ENCODE measurements at places on chromosomes 3 and 15.

DNA sequence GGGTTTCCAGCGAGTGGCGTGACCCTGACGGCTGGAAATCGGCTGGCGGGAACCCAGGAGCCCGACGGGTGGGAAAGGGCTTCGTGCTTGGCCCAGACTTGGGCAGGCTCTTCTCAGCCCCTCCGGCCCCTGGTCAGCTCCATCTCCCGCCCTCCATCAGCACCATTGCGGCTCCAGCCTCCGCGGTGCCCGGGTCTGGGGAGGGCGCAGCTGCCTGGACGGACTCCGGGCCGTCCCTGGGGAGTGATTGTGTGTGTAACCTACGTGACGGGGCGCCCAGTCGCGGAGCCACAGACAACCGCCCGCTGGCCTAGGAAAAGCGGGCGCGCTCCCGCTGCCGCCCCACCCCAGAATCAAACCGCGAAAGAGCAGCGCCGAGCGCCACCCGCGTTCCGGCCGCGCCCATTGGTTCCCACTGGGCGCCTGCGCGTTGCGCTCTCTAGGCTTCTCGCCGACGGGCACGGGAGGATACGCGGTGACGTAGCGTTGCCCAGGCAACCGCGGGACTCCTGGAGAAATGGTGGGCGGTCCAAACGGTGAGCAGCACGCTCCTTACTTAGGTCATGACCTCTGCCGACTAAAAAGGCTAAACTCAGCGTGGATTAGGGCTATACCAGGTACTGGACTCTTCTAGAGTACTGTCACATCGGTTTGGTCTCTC, at the start of gene CFAP20DC:
CFAP20DC (minus strand) TSS at position 355 of the 661 bp plus-strand sequence. CDS start 394 bp downstream, outside the sequence.
- peak; percentile 89 for DNase-seq

DNA sequence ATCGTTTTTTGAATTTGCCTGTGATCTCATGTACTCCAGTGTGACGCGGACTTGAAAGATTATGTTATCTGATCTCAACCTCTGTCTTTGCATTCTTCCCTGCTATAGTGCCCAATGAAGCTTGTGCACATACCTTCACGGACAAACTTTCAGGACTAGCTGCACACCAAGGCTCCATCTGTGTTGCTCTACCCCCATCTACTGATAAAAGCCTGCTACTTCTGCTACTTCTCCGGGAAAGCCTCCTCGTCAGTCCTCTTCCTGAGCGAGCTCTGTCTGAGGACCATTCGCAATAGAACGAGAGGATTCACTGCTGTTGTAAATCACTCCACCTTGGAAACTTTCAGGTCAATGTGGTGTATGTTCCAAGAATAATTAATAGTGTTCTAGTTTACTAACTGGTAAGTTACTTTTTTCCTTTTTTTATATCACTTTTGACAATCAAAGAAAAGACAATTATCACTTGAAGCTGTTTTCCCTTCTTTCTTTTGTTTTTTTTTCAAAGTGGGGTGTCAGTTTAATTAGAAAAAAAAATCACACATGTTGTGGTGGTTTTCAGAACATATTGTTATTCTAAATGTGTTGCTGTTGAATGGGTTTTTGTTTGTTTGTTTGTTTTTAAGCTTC, 217.6 kb downstream of the ARRDC4 start:
- peak; percentile 41 for DNase-seq

DNA sequence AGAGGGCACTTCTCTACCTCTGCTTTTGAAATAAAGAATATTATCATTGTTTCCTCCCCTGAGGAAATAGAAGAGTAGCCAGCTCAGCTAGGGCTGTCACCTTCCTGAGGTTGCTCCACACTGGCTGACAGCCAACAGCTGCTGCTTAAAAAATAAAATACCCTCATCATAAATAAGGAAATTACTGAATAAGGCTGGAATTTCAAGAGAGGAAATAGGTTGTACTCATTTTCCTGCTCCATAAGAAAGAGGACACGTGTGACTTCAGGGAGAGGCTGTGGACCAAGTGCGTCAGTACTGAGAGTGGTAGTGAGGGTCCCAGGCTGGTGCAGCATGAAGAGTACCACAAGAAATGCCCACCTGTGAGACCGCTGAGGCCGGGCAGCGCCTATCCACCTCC, 8.1 kb upstream of the C2CD4B start:
- DNase-seq, result no peak

DNA sequence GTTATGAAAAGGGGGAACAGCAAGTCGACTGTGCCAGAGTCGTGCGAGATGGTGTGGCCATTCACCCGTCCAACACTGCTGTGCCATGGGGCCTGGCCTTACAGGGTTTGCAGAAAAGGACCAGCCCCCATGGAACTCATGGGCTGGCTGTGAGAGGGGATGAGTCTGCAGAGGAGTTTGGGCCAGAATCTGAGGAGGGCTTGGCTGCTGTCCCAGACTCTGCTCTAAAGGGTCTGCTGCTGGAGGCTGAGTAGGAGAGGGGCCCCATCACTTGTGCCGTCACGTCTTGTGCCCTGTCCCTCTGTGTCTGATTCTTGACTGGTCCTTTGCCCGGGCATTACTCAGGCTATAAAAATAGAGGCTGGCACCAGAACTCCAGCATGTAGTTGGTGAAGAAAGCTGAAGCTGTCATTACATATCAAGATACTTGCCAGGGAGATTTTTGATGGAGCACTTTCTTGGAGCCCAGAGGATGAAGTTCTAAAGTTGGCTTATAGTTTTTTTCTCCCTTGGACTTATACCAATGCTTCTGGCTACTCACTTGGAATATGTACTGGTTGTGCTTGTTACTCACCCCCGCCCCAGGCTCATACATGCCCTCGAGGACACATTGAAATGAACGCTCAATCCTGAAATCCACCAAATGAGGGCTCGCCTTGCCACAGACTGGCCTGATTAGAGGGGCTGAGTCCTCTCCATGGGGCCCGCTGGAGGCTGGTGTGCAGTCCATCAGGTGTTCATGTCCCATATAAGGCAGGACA, 10.2 kb downstream of the PXYLP1 start:
- no peak for DNase-seq

DNA sequence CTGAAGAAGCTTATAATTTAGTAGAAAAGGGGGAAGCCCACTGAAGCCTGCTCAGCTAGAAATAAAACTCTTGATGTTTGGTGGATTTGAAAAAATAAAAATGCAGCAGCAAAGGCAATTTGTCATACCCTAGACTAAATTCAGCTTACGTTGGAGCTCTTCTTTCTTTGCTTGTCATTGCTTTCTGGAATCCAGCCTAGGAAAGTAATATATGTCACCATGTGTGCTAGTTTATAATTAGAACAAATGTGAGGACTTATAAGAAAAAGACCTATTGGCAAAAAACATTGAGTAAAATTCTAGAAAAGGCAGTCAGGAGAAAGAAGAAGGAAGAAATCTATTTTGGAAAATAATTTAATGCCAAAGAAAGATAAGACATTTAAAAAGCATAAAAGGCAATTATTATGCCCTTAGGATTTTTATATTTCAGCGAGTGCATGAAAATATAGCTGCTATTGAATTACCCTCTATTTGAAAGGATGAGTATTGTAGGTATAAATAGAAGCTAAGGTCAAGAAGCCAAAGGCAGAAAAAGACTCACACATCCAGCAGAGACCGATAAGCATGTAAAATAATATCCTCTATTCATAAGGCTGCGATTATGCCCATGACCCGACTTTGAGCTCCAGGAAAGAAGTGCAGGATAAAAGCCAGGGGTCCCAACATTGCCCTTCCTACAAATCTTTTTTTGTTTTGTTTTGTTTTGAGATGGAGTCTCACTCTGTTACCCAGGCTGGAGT, 10.6 kb upstream of the BTBD1 start:
- no peak for DNase-seq

GRCh38 chr3:104510131-104510849, 856.4 kb upstream of the ALCAM start:
- DNase-seq, result peak; percentile 25

GRCh38 chr3:131975047-131975446, 59.8 kb downstream of the CPNE4 start:
- DNase-seq, result peak; percentile 22

GRCh38 chr15:71400294-71400693, 285.0 kb downstream of the THSD4 start:
- no peak for DNase-seq

DNA sequence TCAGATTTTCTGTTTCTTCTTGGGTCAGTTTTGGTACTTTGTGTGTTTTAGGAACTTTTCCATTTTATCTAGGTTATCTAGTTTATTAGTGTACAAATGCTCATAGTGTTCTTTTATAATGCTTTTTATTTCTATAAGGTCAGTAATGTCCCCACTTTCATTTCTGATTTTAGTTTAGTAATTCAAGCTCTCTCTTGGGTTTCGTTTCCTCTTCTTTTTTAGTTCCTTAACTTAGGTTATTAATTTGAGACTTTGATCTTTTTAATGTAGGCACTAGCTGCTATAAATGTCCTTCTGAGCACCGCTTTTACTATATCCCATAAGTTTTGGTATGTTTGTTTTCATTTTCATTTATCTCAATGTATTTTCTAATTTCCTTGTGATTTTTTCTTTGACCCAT, 27.0 kb upstream of the CD200R1L start:
- DNase-seq, result no peak

- DNase-seq, result no peak
Measured at GRCh38 chr3:115160295-115160694, 13.2 kb upstream of the ZBTB20 start.

DNA sequence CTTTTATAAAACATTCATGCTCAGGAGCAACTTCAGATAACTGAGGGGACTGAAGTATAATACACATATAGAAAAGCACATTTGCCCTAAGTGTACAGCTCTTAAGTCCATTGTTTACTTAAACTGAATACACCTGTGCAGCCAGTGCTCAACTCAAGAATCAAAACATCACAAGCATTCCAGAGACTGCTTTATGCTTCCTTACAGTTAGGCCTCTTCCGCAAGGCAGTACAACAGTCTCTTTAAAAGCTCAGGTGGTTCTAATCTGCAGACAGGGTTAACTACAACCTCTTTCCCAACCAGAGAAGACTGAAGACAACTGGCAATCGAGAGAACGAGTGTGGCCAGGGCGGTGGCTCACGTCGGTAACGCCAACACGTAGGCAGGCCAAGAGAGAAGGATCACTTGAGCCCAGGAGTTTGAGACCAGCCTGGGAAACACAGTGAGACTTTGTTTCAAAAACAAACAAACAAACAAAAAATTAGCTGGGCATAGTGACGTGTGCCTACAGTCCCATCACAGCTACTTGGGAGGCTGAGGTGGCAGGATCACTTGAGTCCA, 16.9 kb downstream of the MCCC1 start:
- no peak for DNase-seq

DNA sequence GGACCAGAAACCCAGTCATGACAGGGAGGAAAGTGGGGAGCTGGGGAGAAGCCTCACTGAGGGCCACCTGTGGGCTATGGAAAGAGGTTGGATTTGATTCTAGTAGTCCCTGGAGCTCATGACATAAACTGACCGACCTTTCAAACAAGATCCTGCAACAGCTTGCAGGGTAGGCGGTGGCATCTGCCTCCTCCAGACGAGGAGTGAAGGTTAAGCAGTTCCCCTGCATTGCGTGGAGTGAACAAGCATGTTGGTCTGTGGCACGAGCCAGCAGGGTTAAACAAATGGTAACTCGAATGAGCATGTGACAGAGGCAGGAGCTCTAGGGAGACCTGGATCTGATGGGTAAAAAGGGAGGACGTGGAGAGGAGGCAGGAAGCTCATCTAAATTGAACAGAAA, 12.7 kb downstream of the TGM4 start:
- no peak for DNase-seq

DNA sequence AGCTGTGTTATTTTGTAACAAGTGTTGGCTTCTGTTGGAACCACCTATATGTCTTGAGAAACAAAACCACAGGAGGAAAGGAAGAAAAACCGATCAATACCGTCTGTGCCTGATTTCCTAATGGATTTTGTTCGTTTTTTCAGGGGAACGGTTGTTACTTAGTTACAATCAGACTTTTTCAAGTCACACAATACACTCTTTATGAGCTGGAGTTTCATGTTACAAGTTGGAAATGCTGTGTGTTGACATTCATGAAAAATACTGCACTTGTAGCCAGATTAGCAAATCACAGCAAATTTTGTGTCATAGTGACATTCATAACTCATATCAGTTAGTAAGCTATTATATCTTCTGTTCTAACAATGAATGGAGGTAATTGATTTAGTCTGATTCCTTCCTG, 78.9 kb downstream of the SLTM start:
- DNase-seq, result no peak

DNA sequence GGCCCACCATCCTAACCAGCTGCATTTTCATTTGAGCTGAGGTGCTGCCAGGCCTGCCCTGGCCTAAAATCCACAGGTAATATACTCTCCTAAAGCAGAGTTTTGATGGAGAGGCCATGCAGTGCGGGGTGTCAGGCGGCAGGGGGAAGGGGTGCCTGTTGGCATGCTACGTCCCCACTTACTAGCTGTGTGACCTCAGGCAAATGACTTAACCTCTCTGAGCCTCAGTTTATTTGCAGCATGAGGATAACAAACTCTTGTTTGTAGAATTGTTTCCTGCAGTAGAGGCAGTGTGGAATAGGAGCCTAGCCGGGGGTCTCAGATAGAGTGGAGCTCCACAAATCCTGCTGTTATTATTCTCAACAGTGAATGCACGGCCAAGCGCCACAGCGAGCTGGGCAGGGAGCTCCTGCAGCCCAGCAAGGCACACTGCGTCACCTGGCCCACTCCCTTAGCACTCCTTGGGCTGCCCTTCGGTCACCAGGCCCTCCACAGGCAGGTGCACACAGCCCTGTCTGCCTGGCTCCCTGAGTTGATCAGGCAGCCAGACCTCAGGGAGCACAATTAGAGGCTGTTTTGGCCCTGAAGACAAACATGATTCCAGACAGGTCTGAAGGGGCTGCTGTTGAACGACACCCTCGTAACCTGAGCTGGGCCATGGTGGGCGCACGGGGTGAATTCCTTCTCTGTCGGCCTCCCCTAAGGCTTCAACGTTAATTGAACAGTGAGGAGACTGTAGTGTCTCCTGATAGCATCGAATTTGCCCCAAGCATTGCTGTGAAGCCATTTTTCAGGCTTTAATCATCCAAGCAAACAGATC, 248.8 kb upstream of the LYSMD4 start:
- peak; percentile 47 for DNase-seq

DNA sequence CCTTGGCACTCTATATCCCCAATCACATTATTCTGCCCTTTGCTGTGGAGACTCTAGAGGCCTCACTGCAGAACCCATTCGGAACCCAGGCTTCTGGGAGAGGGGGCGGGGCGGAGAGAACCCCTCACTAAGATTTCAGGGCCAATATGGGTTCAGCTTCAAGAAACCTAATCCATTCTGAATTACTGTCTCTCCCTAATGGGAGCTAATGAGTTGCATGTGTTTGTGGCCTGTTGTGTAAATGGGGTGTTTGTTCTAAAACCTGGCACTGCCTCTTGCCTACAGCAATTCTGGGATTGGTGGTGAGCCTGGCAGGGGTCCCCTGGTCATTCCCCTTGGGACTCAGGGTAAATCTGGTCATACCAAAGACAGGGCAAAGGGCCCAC, 605 bp upstream of the RASL12 start:
- no peak for DNase-seq

DNA sequence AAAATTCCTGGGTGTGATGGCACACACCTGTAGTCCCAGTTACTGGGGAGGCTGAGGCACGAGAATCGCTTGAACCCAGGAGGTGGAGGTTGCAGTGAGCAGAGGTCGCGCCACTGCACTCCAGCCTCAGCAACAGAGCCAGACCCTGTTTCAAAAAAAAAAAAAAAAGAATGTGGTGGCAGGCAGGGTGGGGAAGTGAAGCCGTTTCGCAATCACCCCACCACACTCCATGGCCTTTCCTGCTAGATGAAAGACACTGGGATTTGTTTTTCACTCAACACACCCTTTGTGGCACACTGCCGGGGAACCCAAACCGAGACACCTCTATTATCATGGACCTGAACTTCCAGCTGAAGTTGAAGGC, 172.4 kb upstream of the IQSEC1 start:
- DNase-seq, result no peak

Data from BE2C (cell line).